Fibroblast of pulmonary artery (primary cell): ENCODE measurements at places on chromosomes 3 and 15.

DNA sequence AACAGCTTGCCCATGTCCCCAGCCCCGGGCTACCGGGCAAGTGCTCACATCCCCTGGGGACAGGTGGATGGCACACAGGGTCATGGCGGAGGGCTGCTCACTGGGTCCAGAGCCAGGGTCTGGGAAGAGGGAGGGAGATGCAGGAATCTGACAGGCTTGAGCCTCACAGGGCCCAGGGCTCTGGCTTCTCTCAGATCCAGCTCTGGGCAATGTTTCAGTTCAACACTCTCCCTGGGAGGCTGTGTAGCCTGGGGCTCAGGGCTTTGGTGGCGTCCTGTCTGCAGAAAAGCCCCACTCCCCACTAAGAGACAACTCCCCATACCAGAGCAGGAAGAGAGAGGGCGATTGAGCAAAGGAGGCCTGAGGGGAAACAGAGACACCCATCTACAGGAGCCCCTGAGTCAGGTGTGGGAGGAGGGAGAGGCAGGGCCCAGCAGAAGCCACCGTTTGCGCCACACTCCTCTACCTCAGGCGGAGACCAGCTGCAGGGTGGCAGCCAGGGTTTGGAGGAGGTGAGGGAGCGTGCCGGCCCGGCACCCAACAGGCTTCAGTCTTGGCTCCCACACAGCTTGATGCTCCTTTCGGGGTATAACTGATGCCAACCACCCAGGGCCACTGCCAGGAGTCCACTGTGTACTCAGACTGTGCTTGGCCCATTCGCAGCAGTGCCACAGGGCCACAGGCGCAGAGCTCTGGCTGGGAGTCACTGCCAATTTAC lies 16.8 kb upstream of the SRP14 start:
- no peak for DNase-seq

DNA sequence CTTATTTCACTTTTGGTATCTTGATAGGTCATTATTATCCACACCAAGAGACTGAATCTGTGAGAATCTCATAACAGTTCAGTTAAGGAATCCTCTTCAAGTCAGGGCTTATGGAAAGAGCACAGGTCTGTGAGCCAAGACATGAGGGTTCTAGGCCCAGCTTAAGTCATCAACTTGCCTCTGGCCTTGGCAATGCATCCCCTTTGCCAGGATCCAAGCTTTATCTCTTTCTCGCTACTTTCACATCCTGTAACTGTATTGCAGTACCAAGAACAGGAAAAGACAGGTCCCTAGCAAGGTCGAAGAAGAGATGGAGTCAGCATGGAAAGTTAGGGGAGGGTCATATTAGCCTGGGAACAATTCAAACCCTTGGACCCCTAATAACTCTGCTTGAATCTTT lies 13.5 kb upstream of the APOD start:
- DNase-seq = peak; percentile 53

GRCh38 chr3:30707825-30708224 lies 101.4 kb downstream of the TGFBR2 start:
- DNase-seq = no peak

- DNase-seq = no peak
These were observed 9.4 kb upstream of the CHAC1 start for GRCh38 chr15:40943764-40944365.

- DNase-seq = no peak
These were observed 83.2 kb upstream of the SNRPA1 start for GRCh38 chr15:101378171-101378755.

- no peak for DNase-seq
These were observed 12.4 kb upstream of the LTF start for GRCh38 chr3:46477145-46477544.

DNA sequence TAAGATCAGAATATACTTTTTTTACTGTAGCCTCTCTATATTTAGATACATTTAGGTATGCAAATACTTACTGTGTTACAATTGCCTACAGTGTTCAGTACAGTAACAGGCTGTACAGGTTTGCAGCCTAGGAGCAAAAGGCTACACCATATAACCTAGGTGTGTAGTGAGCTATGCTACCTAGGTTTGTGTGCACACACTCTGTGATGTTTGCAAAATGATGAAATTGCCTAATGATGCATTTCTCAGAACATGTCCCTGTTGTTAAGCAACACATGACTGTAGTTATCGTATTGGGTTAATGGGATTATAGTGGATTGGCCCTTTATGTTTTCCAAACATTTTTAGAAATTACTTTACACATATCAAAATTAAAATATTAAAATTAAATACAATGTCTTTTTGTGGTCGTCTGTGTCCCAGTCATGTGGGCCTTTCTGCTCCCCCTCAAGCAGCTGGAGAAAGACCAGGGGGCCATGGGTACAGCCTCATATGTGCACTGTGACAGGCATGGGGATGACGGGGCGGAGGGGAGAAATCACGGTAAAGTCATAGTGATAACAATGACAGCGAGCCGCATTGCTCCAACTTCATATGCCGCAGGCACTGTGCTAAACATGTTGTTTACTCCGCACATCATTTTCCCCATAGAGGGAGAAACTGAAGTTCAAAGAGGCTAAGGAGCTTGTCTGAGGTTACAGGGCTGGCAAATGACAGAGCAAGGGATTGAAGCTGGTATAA lies 27.4 kb upstream of the PLA2G4E start:
- no peak for DNase-seq

GRCh38 chr15:89361451-89362202 lies 27.0 kb upstream of the POLG start:
- DNase-seq = peak; percentile 71

DNA sequence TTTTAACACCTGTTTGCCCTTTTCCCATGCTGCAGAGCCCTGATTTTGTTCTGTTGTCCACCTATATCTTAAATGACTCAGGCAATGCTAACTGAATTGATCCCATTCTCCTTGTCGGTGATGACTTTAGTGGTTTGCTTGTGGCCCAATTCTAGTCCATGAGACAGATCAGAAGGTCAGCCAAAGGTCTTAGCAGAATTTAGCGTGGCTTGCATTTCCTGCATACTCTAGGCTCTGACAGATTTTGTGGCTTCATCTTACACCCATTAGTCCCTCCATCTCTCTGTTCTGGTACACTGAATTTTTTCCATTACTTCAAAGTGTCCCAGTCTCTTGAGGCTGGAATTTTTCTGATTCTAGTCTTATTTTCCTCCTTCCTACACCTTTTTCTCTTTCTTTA lies 161.9 kb downstream of the STAC start:
- DNase-seq = no peak

DNA sequence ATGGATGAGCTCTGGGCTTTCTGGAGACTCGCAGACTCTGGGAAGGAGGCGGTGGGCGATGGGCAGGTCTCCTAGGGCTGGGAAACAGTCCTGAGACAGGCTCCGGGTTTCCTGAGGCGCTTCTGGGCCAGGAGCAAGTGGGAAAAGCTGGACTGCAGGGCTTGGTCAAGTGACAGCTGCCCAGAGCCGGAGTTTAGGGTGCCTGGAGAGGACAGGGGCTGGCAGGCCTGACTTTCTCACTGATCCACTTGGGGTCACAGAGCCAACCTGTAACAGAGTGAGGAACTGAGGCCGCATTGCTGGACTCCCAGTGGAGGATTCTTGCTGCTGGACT lies 107.9 kb downstream of the APBA2 start:
- DNase-seq = no peak

- DNase-seq = no peak
These were observed 38.8 kb upstream of the IQSEC1 start for GRCh38 chr3:13111873-13112520.

DNA sequence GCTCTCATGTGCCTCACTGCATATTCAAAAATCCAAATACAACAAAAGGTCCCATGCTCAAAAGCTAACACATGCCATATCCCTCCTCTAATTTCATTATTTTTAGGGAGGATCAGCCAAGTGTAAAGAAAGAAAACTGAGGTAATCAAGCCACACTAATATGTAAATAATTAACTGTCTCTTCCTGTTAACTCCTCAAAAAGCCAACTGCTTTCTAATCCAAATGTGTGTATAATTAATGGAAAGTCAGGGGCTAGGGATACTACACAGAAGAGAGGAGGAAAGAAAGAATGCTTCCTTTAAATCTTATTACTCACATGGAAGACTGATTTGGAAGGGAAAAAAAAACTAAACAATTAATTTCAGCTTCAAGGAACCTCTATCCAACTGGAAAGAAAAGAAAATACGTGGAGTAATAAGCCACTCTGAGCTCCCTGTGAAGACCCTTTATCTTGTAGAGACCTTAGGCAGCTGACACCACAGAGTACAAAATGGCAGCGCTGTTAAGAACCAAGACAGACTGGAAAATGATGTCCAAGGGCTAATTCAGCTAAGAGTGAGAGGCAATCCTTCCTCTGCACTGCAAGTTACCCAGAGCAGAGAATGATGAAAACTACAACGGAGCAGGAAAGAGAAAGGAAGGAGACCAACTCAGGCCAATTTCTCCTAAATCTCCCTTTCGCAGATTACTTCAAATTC lies 56.8 kb downstream of the ZNF148 start:
- DNase-seq = no peak

DNA sequence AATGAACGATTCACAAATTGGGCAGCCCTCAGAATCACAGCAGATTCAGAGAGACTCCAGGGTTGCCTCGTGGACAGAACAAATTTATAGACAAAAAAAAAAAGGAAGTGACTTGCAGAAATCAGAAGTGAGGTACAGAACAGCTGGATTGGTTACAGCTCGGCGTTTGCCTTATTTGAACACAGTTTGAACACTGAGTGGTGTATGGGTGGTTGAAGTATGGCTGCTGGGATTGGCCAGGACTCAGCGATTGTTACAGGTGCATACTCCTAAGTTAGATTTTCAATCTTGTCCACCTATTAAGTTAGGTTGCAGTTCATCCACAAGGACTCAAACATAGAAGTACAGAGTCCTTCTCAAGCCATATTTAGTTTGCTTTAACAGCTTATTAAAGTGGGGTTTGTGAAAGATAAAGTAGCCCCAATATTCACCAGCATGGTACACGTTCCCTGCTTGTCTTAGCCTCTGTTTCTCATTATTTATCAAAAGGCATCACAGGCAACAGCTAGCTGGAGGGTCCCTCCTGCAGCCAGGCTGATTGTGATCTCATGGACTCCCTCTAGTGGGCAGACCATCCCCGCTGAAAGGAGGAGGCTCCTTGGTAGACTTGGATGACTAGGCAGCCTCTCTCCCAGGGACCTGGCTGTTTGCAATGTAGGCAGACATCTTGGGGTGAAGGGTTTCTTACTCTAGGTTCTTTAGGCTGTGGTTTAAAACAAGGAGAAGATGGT lies 17.6 kb upstream of the ALDH1L1 start:
- peak; percentile 75 for DNase-seq

DNA sequence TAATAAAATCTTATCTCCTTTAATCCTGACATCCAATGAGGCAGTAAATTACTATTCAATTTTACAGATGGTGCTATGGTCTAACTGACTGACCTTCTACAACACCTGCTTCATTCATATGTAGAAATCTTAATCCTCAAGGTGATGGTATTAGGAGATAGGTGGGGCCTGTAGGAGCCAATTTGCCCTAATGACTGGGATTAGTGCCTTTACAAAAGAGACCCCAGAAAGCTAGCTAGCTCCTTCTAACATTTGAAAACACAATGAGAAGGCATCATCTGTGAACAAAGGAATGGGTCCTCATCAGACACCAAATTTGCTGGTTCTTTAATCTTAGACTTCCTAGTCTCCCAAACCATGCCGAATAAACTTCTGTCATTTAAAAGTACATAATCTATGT lies 137.4 kb upstream of the UBP1 start:
- no peak for DNase-seq

DNA sequence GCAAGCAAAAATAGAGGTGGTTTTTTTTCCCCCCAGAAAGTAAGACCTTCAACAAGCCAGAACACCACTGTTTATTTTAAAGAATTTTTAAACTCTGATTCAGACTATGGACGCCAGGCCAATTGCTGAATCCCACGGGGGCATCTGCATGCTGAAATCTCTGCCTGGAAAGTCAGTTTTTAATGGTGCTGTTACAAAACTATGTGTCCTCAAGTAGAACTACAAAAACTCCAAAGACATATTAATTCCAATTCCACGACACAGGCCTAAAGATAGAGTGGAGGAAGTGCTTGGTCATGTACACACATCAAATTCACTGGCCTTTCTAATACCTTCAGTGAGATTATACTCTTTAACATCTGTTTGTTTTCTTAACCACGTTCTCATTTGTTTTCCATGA lies 490.5 kb upstream of the NR2F2 start:
- peak; percentile 80 for DNase-seq

- no peak for DNase-seq
These were observed 53.3 kb downstream of the ANXA2 start for GRCh38 chr15:60344461-60344860.

DNA sequence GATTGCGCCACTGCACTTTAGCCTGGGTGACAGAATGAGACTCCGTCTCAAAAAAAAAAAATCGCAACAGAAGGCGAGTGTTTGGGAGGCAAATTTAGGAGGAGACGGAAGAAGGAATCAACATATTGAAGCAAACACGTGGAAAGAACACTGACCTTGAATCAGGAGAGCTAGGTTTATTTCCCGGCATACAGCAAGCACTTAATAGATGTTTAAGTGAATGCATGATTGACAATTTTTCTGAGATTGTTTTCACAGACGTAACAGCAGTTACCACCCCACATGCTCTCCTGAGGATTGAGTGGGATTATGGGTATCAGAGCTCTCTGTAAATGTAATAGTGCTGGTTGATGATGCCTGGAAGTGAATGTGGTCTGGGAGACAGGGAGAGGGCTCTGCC lies 5.6 kb upstream of the RPP25 start:
- DNase-seq = no peak

DNA sequence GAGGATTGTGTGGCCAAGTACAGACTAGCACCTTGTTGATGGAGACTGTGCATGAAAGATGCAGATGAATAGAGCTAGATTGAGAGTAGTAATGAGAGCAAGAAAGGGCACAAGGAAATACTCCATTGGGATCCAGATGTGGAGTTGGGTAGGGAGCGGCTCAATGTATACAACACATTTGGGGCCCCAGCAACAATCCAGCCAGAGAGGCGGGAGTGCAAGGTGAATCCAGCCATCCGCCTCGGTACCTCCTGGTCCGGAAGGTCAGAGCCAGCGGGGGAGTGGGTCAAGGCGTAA lies 9.0 kb downstream of the ISL2 start:
- no peak for DNase-seq

DNA sequence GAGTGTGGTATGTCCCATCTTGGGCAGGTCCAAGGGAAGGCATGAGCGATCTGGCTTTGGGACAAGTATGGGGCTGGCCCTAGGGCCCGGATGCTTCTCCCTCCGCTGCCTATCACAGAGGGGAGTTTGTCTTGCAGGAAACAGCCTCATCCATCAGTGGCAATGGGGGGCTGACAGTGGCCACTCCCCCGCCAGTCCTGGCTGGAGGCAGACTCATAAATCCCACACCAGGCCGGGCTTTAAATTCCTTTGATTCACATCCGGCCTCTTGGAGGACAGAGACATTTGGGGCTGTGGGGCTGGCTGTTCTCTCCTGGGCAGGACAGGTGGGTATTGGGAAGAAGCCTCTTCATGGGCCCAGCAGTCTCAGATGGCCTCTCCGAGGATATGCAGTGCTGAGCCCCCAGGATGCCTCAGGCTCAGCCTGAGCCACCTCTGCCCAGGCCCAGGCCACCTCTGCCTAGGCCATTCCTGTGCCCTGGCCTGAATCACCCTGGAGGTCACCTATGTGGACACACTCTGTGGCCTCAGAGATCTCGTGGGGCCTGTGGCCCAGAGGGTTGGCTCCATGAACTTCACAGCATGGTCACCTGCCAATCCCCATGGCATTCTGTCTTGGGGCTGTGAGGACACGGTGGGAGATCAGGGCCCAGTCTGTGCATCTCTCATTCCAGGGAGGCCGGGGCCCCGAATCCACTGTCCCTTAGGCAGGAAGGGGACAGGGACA lies 84.2 kb upstream of the GOLGA6L4 start:
- DNase-seq = peak; percentile 7
